Head of caudate nucleus (tissue), 42 donors: ENCODE measurements at places on chromosomes 3 and 15.

DNA sequence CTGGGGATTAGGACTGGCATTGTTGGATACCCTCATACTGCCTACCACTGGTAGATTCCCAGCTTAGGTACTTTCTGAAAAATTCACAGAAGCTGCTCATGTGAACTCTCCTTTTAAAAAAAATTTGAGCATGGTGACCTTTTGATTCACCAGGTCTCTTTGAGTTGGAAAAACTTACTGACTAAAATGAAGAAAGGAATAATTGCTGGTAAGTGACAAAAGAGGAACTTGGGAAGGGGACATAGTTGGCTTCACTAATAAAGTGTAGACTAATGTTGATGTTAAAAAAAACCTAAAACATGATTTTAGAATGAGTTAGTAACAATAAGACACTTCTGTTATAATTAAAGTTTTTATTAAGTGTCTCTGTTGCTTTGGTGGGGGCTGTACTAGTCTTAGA is 8.6 kb downstream of the VPS8 start:
- no peak for DNase-seq

- DNase-seq = no peak
Measured at GRCh38 chr15:36773698-36774097, 194.3 kb downstream of the CDIN1 start.

DNA sequence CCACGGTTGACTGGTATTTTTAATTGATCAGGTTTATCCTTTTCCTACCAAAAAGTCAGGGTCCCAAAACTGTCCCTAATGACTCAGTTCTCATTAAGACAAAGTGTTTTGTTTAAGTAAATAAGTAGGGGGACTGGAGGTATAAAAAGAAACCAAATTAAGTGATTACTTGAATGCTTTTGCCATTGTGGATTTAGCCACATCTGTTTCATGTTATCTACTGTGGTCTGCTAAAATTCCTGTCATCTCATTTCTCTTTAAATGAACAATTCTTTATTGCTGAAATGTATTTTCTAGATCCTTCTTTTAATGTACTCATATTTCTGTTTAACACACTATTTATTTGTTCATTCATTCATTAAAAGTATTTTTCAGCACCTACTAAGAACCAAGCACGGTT is 625.9 kb upstream of the ADAMTS9 start:
- no peak for DNase-seq

- DNase-seq = no peak
Measured at GRCh38 chr3:141400073-141400971, 32.0 kb downstream of the ZBTB38 start.

DNA sequence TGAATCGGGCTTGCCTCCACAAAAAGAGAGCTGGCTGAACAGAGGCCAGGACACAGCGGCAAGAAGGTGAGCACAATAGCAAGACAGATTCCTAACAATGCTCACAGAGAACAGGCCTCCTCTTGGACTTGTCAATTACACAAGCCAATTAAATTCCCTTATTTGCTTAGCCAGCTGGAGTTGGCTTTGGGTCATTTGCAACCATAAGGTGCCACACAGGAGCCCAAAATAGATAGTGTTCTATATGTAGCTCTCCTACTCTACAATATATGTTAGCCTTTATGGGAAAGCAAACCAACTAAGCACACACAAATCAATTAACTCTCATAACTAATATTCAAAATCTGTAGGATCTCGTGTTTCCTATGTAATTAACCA is 335.6 kb downstream of the FOXP1 start:
- DNase-seq = no peak

- DNase-seq = peak; percentile 50
Measured at GRCh38 chr15:32105258-32106241, 75.2 kb downstream of the CHRNA7 start.

- DNase-seq = no peak
Measured at GRCh38 chr15:79433276-79433990, 1.3 kb downstream of the MINAR1 start.
